Camera-type eye (tissue), 1 donor: ENCODE measurements at places on chromosomes 4 and X. TPM values are rescaled to one million over a fixed set of nuclear protein-coding genes. Genes with fewer than 3 reads are reported as not detected.

Gene LRP2BP
- 9.7 TPM for total RNA-seq

Gene EMCN
- total RNA-seq: 29.1 TPM

Gene ZAR1
- total RNA-seq: 0.44 TPM

Gene TEX11
- 0.33 TPM for total RNA-seq

Gene CFAP47
- total RNA-seq: 8.7 TPM

Gene PLAC8
- total RNA-seq: 3.0 TPM
